ENCODE measurements at places on chromosomes 6 and 20. TPM values are rescaled to one million over a fixed set of nuclear protein-coding genes. Genes with fewer than 3 reads are reported as not detected.

DNA sequence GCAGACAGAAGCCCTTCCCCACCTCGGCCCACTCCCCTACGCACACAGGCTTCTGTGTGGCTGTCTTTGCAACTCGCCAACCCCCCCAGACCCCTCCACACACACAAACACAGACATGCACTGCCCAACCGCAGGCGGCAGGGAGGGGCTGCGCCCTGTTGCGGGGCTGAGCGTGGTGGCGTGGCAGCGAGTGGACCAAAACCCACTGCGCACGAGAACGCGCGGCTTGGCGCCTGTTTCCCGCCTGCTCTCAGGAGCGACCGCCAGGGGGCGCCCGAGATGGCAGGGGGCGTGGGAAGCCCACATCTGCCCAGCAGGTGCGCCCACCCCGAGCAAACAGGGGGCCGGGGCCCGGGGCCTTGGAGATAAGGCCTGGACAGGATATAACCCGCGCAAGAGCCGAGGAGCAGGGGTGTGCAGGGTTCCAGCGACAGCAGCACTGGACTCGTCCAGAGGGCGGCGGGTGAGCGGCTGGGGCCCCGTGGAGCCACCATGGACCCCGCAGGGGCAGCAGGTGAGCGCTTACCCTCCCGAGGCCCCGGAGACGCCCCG, at the start of gene RBPJL:
TSS of gene RBPJL (plus strand) at position 410 of the 552 bp plus-strand sequence. CDS start at position 493, 83 bp downstream.
- no peak for DNase-seq

RHAG gene
- not detected for polyA plus RNA-seq

GRCh38 chr6:149217466-149217888, 100.0 kb upstream of the TAB2 start:
- DNase-seq, result no peak

- DNase-seq, result no peak
These were observed 33.0 kb downstream of the RREB1 start for GRCh38 chr6:7140631-7141378.

TRIM40 gene
- not detected for polyA plus RNA-seq

- no peak for DNase-seq
These were observed 61.4 kb downstream of the CD24 start for GRCh38 chr6:106913111-106913510.

DNA sequence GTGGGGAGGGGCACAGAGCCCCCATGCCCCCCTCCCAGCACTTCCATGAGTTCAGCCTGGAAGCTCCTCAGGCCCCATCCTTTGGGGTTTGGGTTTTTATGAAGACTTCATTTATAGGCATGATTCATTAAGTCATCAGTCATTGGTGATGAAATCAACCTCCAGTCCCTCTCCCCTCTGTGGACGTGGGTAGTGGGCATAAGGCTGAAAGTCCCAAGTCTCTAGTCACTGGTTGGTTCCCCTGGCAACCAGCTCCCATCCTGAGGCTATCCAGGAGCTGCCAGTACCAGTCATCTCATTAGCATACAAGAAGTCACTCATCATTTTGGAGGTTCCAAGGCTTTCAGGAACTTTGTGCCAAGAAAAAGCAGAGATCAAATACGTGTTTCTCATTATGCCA, 9.2 kb downstream of the TGM3 start:
- no peak for DNase-seq

DNA sequence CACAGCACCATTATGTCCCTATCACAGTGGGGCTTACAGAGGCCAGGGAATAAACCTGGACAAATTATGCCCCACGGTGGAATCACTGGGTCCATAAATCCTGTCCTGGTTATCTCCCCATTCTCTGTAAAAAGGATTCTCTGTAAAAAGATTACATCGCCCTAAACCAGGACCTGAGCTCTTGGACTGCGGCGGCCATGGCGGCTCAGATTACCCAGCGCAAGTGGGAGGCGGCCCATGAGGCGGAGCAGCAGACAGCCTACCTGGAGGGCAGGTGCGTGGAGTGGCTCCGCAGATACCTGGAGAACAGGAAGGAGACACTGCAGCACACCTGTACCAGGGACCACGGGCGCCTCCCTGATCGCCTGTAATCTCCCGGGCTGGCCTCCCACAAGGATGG, 8.4 kb upstream of the HLA-A start:
- no peak for DNase-seq

DNA sequence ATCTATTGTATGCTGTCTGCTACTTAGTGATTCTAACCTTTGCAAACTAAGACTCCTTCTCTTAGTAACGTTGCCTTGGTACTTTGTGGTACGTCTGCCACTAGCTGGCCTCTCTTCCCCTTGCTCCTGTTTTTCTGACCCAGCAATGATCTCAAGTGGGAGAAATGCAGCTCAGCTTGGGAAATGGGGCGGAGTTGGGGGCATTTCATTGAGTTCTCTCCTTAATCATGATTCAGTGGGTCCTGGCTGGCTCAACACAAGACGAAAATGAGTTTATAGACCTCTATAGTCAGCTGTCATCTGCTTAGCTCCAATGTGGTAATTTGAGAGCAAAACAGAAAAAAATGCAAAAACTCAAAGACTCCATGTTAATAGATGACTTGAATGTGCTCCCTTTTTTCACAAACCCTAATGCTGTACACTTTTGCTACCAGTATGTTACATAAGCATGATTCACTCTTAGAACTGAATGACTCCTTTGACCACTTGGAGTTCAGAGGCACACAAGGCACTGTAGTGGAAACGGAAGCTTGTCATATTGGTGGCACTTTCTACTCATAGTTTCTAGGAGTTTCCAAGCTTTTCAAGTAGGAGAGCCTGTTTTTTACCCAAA, 55.3 kb upstream of the SOX4 start:
- no peak for DNase-seq

GRCh38 chr20:47789764-47790579, 4.7 kb upstream of the SULF2 start:
- DNase-seq, result no peak

SLC2A10 gene
- polyA plus RNA-seq, result not detected

- DNase-seq, result peak; percentile 97
These were observed 50.8 kb upstream of the FAM83D start for GRCh38 chr20:38875175-38875993.

DNA sequence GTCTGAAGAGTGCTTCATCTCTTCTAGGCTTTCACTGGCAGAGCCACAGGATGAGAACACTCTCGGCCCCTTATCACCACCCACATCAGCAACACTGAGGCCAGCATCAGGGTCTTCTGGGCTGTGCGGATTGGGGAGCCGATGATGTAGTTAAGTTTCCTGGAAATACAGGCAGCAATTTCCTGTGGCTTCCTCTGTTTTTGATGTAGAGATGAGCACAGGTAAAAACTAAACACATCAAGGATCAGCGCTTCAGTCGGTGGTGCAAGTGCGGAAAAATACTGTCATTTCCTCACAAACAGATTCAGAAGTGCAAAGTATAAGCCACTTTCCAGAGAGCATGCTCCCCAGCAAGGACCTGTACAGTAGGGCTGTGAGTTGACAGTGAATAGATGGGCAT, 62.6 kb downstream of the BACH2 start:
- no peak for DNase-seq

DNA sequence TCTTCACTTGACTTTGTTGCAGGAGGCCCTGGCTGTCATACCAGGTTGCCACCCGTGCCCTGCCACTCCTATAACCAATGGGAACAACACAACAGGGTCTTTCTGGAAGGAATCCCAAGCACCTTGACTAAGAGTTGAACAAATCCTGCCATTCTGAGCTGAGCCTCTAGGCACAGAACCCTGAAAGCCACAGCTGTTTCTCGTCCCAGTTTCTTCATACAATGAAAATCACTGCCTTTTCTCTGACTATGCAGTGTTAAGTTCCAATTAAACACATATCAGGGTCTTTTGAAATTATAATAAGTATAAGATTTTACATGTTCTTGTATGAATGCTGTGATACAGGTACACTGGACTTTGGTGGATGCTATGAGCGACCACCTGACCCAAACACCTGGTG, 54.4 kb downstream of the RIPOR2 start:
- DNase-seq, result no peak

SNPH gene
- polyA plus RNA-seq, result 0.21 TPM

GRCh38 chr6:26331218-26332073, 33.6 kb upstream of the BTN3A2 start:
- no peak for DNase-seq

NKX2-2 gene
- polyA plus RNA-seq, result not detected

DNA sequence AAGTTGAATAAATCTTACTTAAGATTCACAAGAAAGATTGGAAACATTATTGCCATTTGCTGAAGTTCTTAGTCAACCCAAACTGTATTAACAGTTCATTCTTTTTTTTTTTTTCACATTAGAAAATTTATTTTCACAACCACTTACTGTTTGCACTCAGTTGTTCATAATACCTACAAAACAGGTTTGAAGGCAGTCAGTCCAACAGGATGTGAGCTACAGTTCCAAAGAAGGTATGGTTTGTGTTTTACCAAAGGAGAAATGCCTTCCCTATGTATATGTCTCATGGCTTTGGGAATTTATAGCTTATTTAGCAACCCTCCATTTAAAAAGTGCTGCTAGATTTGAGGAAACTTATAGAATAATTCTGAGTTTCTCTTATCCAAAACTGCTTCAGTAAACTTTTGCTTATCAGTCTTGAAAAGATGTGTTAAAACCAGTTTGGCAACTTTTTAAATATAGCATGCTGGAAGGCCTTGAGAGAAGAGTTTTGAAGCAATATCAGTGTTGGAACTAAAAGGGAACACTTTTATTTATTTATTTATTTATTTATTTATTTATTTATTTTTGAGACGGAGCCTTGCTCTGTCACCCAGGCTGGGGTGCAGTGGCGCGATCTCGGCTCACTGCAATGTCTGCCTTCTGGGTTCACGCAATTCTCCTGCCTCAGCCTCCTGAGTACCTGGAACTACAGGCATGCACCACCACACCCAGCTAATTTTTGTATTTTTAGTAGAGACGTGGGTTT, 46.8 kb upstream of the RREB1 start:
- no peak for DNase-seq

GRCh38 chr6:44660561-44661220, 273.2 kb downstream of the CDC5L start:
- no peak for DNase-seq

HTR1E gene
- not detected for polyA plus RNA-seq

- no peak for DNase-seq
These were observed 45.0 kb downstream of the TIAM2 start for GRCh38 chr6:155040154-155040553.

CYP39A1 gene
- polyA plus RNA-seq, result not detected

DEF6 gene
- 69.5 TPM for polyA plus RNA-seq

DNA sequence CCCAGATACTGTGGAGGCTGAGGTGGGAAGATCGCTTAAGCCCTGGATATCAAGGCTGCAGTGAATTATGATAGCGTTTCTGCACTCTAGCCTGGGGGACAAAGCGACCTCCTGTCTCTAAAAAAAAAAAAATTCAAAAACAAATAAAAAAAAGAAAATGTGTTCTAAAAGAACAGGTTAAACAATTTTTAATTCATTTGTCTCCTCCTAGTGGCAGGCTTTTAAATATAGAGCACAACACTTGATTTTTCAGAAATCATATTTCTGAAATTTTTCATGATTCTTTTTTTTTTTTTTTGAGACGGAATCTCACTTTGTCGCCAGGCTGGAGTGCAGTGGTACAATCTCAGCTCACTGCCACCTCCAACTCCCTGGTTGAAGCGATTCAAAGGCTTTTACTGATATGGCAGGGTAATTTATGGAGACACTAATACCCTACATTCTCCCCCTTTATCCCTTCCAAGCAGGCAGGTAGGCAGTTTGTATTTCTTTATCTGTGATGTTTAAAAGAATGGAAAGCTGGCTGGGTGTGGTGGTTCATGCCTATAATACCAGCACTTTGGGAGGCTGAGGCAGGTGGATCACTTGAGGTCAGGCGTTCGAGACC, 8.7 kb upstream of the GTF3C6 start:
- DNase-seq, result no peak

DNA sequence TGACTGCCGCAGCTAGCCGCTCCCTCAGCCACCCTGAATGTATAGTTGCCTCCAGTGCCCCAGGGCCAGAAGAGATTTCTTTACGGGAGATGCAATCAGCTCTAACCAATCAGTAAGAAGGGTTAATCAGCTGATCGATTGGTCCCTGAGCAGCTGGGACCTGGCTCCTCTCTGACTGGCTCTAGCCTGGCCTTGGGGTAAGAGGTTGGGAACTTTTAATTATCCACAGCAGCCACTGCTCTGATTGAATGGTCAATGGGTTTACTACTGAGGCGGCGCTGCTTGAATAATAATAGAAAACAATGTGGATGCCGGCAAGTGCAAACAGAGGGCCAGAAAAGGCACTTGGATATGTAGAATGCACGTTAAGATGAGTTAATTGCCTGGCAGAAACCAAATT, 99.8 kb downstream of the TFAP2A start:
- DNase-seq, result no peak

DDX43 gene
- polyA plus RNA-seq, result not detected

DNA sequence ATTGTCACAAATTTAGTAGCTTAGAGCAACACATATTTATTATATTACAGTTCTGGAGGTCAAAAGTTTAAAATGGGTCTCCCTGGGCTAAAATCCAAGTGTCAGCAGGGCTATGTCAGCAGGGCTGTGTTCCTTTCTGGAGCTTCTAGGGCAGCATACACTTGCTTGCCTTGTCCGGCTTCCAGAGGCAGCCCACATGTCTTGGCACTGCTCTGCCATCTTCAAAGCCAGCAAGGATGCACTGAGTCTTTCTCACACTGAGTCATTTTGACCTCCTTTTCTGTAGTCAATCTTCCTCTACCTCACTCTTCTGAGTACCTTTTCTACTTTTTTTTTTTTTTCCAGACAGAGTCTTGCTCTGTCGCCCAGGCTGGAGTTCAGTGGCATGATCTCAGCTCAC, 39.0 kb downstream of the ADGRF4 start:
- no peak for DNase-seq

WFDC10B gene
- polyA plus RNA-seq, result not detected

ABHD16B gene
- polyA plus RNA-seq, result 0.31 TPM

GRCh38 chr6:12012038-12012557, at the start of gene HIVEP1:
TSS of gene HIVEP1 (plus strand) at chr6:12012312. CDS start at chr6:12015629, 3,317 bp downstream.
- no peak for DNase-seq

DNA sequence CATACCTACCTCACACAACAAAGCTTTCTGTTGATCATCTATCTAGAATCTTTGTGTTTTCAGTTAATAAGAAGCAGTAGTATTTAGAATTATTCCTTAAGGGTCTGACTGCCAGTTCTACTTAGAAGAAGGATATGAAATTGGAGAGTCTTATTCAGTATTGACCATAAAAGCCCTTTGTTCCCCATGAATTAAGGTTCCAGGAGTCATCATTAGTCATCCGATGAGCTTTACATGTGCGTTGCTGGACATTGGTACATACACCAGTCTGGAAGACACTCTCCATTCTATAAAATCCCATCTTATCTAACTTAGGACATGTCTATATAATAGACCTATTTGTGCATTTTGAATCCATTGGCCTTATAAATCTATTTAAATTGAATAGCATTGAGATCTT, 34.4 kb upstream of the RNF217 start:
- DNase-seq, result no peak

NMBR gene
- polyA plus RNA-seq, result not detected

- DNase-seq, result no peak
These were observed 69.6 kb upstream of the TULP1 start for GRCh38 chr6:35582315-35582714.

GRCh38 chr6:29112135-29112534, 4.3 kb downstream of the OR2J3 start:
- no peak for DNase-seq

GRCh38 chr6:121971931-121972335, 427.5 kb upstream of the HSF2 start:
- no peak for DNase-seq

All from GM12878 (cell line).